ENCODE measurements at places on chromosomes 3 and 15.
A peak's percentile ranks its signal among the peaks of the same experiment; 100 is the strongest.

GRCh38 chr3:155549087-155549486, 195.8 kb downstream of the PLCH1 start:
- DNase-seq: no peak

GRCh38 chr15:99582508-99582960, 16.8 kb downstream of the MEF2A start:
- DNase-seq: no peak

DNA sequence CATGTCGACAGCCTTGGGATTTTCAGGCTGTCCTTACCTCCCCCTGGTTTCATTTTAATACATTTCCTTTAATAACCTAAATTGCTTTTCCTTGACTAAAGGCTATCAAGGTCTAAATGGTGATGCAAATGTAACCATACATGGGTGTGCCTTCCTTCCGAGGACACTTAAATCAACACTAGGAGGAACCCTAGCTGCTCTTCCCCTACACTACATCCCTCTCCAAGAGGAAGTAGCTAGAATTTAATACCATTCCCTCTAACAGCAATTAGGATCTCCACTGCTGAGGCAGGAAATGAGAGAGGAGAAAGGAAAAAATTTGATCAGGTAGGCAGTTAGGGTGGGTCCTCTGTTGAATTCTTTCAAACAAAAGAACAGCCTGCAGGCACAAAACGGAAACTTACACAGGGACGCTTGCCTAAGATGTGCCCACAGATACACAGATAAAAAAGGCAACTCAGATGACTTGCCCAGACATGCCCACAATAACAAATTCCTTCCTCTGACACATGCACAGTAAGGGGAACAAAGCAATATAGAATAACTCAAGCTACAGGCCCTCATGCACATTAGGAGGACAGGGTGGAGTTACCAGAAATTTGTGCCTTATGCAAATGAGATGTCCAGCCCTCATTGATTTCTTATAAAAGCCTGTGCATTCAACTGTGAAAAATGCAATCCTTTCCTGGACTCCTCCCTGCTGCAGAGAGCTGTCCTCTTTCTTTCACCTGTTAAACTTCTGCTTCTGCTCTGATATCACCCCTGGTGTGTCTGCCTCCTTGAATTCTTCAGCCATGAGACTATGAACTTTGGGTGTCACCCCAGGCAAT, 1024.4 kb upstream of the CADM2 start:
- DNase-seq: peak; percentile 96

DNA sequence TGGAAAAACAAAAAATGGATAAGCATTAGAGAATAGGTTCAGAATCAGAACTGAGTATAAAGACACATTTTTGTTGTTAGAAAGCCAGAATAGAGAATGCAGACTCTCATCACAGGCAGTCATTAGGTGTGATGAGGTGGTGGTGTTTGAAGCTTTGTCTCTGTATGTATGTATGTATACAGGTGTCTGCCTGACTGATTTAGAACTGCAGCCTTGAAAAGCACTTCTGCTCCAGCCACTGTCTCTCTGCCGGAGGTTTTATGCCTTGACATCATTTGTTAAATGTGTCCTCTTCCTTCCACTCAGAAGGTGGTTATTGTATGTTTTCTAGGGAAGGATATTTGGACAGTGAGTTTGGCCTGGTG, 80.7 kb upstream of the ZBED2 start:
- no peak for DNase-seq

DNA sequence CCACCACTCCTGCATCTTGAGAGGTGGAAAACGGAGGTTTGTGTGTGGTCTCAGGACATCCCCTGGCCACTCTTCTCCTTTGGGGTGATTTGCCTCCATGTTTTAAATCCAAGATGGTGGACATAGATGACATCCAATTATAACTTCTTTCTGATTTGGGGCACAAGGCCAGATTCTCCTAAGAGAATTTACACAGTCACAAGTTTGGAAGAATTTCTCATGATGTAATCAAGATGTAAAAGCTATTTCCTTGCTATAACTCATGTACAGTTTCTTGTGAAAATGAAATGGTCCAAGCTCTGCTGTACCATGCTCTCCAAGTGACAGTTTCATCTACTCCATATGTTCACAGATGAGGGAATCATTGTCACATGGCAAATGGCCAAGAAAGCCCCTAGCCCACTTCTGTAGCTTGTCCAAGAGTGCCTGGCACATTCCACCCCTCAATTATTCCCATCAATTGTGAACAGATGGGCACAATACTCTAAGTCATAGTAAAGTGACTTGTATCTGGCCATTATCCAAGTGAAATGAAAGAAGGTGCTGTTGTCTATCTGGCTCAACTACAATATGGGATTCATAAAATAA, 134.6 kb upstream of the ROPN1 start:
- DNase-seq: no peak
